ENCODE measurements at places on chromosomes 6 and 20. TPM values are rescaled to one million over a fixed set of nuclear protein-coding genes. Genes with fewer than 3 reads are reported as not detected.

The ZNF341 gene
- total RNA-seq: 6.8 TPM

The KHDC3L gene
- not detected for total RNA-seq

The RUNX2 gene
- total RNA-seq: 60.8 TPM

The KHDC1L gene
- not detected for total RNA-seq

DNA sequence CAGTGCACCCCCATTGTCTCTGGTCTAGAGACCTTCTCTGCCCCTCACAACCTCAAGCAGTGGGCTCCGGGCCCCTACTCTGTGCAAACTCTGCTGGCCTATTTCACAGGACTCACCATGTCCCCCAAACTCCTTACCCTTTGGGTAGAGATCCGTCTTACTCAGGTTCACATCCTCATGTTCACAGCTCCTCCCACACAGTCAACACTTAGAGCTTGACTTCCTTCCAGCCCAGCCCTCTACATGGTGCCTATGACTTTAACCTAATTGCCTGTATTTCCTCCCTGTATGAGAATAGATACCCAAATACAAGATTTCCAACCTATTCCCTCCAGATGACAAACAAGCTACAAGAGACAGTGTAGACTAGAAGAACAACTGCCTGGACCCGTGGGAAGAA lies 528.6 kb upstream of the JARID2 start:
- no peak for DNase-seq

GRCh38 chr20:25127761-25128537 lies 46.0 kb upstream of the VSX1 start:
- no peak for DNase-seq

GRCh38 chr6:129890701-129891100 lies 29.6 kb upstream of the TMEM244 start:
- DNase-seq: no peak
